Vagina (tissue), 2 donors: ENCODE measurements at places on chromosomes 16 and 17. TPM values are rescaled to one million over a fixed set of nuclear protein-coding genes. Genes with fewer than 3 reads are reported as not detected.

GRCh38 chr17:57016071-57016763, 38.3 kb downstream of the SCPEP1 start:
- DNase-seq, result no peak

GRCh38 chr16:75629132-75629531, 6.1 kb upstream of the ADAT1 start:
- no peak for DNase-seq

VTN gene
- total RNA-seq, result 2.7 TPM

GRCh38 chr17:78714534-78714933, 67.5 kb downstream of the CYTH1 start:
- DNase-seq, result no peak
